ENCODE measurements at places on chromosomes 3 and 15.

- DNase-seq, result no peak
These were observed 28.4 kb upstream of the EPHB3 start for GRCh38 chr3:184532940-184533732.

GRCh38 chr3:134792700-134793099, 2.4 kb upstream of the EPHB1 start:
- DNase-seq, result no peak

- DNase-seq, result peak; percentile 83
These were observed 25.2 kb downstream of the NIPA1 start for GRCh38 chr15:22811640-22812039.

DNA sequence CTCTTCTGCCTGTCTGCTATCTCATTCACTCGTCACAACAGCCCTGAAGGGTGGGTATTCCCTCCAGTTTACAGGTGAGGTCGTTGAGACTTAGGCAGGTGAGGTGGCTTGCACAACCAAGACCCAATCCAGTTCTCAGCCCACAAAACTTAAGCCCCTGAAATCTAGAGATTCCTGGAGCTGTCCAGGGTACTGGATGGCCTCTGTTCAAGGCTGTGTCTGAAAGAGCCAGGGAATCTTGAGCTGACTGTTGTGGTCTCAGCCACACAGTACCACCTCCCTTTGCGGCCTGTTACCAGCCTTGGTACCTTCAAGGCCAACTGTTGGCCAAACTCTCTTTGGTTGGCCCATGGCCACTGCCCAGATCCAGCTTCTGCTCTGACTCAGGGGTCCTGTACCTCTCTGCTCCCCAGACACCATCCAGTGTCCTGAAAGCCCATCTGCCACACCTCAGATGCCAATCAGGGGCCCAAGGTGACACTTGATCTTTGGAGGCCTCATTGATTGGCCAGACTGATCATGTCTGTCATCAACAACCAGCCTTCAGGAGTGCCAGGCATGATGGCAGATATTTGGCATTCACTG, 10.9 kb upstream of the FAM107A start:
- no peak for DNase-seq

DNA sequence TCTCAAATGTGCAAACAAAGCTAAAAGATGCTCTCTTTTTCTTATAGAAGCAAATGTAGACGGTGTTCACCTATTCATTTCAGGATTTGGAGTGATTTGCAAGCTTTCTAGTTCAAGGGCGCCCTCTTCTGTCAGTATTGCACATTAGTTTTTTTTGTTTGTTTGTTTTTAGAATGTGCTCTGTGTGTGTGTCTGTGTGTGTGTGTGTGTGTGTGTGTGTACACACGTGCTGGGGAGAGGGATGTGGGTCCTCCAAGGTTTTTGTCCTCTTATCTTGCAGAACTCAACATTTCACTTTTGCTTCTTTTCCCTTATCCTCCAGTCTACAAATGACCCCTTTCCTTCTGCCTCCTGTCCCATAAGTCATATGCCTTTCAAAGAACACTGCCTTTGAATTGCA, 23.5 kb downstream of the DNAH1 start:
- DNase-seq, result peak; percentile 40

GRCh38 chr15:31925541-31925940, 104.8 kb upstream of the CHRNA7 start:
- no peak for DNase-seq

- no peak for DNase-seq
These were observed 151.7 kb downstream of the NR1D2 start for GRCh38 chr3:24096695-24097290.

DNA sequence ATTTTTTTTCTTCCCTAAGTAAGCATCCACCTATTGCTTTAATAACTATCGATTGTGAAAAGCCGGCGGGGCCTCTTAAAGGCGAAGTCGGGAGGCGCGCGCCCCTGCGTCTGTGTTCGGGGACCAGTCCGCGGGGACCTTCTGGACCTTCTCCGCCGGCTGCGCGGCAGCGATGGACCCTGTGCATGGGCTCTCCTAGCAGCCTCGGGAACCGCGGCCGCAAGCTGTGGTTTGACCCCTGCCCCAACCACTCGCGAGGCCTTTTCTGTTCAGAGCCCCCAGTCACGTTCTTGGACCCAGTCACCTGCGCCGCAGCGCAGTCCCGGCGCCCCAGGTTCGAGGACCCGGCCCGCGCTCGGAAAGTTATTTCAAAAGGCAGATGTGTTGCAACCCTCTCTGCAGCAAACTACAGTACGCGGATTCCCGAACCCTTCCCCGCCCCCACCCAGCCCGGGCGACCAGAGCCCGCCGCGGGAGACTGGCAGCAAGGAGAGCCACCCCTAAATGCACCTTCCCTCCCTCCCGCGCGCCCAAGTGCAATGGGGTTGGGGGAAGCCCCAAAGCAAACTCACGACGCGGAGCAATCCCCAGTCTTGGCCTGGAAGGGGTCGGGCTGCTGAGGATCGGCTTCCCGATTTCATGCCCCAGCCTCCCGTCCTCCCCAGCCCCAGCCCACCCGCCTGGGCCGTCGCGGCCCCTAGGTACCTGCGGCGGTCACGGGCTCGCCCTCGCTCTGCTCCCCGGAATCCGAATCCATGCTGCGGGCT, 684 bp downstream of the TNFAIP8L3 start:
- peak; percentile 27 for DNase-seq

DNA sequence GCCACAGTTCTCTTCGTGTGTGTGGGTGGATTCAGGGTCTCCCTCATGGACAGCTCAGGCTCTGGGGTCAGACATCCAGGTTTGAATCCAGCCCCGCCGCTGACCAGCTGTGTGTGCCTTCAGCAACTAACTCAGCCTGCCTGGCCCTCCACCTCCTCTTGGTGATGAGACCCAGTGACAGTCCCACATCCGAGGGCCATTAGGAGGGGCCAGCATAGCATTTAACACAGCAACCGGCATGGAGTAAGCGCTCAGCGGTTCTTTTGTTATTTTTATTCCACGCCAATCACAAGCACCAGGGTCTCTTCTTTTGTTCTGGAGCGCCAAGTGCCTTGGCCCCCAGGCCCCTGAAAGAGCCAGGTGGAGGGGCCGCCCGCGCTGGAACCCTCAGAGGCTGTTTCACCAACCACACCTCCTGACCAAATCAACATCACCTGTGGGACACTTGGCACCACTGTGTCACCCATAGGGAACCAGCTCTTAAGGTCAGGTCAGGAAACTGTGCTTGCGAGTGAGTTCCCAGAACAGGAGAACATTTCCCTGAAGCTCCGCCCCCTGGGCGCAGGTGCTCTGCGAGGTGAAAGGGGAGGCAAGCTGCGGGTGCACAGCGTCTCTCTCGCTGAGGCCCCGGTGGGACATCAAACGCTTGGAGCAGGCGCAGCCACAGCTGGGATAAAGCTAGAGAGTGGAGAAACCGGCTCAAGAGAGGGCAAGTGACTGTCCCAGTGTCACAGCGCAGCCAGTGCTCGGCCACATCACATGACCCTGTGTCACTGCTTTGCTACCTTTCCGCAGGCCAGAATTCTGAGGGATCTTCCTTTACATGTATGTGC, 311.3 kb downstream of the UACA start:
- peak; percentile 18 for DNase-seq

All from body of pancreas (tissue), 4 donors.